ENCODE measurements at places on chromosomes 3 and 15. TPM values are rescaled to one million over a fixed set of nuclear protein-coding genes. Genes with fewer than 3 reads are reported as not detected.
A peak's percentile ranks its signal among the peaks of the same experiment; 100 is the strongest.

Gene WWTR1
- 47.5 TPM for total RNA-seq

Gene SCN11A
- not detected for total RNA-seq

- DNase-seq, result no peak
Observed at GRCh38 chr3:34180532-34180931, 382.1 kb downstream of the PDCD6IP start.

DNA sequence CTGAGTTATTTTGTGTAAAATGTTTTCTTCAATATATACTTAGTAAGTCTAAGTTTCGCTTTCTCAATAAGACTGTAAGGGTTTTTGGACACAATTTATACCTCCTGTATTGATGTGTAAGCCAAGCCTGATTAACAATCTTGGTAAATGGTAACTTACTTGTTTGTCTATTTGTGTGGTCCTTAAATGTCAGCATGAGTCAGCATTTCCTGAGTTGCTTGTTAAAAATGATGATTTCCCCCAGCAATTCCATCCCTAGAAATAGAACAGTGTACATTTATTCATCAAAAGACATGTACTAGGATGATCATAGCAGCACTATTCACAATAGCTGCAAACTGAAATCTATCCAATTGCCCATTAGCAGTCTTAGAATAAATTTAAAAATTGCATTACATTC is 53.4 kb upstream of the LRIG1 start:
- no peak for DNase-seq

GRCh38 chr15:100849021-100849854 is 30.4 kb upstream of the ALDH1A3 start:
- peak; percentile 33 for DNase-seq

DNA sequence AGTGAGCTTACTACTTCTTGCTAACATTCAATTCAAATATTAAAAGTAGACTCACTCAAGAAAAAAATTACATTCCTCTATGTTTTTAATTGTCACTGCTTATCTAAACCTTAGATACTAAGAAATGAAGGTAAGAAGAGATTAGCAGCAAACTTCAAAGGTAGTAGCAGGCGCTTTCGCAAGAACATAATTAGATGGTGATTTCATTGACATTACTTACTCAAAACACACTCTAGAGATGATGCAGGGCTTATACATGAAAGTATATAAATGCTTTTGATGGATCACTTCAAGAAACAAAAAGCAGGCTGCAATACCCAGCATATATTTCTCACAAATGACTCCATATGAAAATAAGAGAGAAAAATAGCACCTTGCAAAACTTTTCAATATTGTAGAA is 86.8 kb downstream of the FSIP1 start:
- DNase-seq, result no peak

DNA sequence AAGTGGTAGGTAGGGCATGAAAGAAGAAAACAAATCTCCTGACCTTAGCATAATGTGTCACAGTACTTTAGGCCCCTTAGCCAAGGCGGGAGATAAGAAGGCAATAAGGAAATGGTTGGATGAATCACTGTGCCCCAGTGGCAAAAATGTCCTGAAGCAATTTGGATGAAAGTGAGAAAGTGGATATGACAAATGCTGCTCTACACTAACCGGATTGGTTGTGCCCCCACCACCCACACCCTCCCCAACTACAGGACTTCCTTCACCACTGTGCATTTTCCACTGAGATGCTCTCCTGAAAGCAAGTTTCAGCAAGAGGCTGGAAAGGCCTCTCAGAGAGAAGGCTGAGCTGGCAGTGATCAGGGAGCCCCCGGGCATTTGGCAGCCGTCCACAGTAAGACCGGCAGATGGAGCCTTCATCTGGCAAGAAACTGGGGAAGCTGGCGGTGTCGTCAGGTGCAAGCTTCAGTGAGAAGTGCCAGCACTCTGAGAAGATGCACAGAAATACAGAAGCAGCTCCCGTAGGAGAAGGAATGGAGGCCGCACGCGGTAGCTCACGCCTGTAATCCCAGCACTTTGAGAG is 63.8 kb downstream of the ATP1B3 start:
- DNase-seq, result peak; percentile 99
